ENCODE measurements at places on chromosomes 3 and 15.

- DNase-seq: no peak
Observed at GRCh38 chr15:100536733-100537132, 8.0 kb upstream of the CERS3 start.

DNA sequence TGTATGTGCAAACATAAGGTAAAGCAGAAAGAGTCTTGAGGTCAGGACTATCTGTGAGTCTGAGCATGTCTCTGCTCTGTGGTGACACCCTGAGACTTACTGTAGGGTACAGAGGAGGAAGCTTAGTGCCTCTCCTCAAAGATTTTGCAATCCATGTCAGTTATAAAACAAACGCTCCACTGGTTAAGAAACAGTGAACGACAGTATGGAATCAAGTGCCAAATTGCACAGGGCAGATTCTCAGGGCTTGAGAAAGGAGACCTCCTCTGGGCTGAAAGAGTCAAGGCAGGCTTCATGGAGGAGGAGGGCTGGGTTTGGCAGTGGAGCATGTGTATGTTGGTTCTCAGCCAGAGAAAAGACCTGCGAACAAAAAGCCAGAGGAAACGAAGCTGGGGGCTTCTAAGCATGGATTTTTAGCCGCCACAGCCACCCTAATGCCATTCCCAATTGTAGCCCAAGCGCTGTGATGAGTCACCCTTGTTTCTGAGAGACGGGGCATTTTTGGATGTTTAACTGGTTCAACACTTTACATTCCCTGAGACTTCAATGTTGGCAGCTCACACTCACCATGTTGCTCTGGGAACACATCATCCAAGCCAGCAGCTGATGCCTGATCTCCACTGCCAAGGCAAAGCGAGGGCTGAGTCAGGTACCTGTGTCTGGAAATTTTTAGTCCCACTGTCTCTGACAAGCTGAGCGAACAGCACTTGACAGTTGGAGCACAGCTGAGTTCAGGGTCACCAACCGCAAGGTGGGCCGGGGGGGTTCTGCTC is 3.4 kb upstream of the DGKG start:
- DNase-seq: no peak

DNA sequence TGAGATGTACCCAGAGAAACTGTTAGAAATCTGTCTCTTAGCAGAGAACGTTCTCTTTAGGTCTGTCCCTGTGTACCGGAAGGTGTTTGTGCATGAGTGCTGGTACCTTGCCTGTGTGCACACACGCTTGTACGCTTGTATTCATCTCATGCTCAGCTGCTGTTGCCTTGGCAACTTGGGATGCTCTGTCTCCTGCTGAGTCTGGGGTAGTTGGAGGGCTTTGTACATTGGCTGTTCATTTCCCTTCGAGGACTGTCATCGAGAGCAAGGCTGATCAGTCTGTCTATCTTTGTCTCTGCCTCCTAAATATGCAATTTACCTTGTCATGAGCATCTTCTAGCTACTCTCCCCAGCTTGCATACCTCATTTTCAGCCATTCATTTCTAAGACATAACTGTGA is 147.2 kb downstream of the SLCO3A1 start:
- no peak for DNase-seq

- no peak for DNase-seq
Observed at GRCh38 chr15:92266796-92267685, 126.6 kb upstream of the ST8SIA2 start.

- DNase-seq: no peak
Observed at GRCh38 chr3:120399372-120399771, 50.2 kb upstream of the LRRC58 start.

DNA sequence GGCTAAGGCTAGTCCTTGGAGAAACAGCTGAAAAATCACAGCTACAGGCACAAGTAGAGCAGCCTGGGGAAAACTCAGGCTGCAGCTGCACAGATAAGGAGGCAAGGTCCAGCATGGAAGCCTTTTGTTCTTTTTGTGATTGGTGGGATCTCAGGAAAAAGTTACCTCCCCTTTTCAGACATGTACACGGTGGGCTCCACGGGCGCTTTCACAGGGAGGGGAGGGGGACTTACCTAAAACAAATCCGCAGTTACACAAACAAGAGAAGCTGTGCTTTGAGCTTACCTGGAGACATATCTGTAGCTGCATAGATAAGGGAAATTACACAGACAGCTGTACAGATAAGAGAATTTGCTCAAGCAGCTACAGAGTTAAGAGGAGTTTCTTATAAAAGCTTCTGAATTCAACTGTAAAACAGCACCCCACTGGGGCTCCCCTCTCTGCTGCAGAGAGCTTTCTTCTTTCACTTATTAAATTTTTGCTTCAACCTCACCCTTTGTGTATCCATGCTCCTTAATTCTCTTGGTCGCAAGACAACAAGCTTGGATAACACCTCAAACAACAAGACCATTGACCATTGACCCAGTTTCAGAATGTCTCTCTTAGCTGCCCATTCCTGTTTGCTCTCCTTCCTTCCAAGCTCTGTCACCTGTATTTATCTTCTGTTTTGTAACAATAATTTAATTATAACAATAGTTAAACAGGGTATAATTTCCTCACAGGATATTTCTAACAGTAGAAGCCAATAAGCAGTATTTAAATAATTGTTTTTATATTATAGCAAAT is 10.9 kb upstream of the CD200 start:
- DNase-seq: no peak

- DNase-seq: no peak
Observed at GRCh38 chr3:2391896-2392295, 293.2 kb downstream of the CNTN4 start.

- DNase-seq: no peak
Observed at GRCh38 chr3:69214241-69214640, 91.8 kb upstream of the LMOD3 start.

DNA sequence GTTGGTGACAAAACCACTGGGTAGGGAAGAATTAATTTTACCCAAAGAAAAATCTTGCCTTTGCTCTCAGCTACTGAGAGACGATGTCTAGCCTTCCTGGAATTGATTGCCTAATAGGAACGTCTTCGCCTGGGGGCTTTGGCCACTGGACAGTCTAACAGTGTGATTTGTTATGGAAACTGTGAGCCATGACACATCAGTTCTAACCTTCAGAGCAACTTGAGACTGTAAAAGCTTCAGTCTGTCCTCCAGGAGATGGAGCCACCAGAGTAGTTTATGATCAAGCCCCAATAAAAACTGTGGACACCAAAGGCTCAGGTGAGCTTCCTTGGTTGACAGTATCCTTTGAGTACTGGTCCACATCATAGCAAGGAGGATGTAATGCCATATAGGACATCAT is 235.8 kb upstream of the TMCO5A start:
- no peak for DNase-seq

DNA sequence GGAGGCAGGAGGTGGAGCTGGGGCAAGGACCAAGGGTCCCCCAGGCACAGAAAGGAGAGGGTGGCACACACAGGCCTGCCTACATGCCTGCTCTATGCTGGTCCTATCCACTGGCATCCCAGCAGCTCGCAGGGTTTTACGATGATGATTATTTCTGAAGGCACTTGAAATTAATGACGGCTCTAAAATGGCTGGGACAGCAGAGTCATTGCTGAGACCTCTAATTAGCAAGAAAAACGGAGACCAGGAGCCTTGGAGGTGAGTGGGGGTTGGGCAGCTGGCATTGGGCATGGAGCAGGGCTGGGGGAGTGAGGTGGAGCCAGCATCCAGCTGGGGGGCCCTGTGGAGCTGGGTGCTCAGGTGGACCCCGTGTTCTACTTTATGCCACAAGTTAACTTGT is 3.5 kb upstream of the LINGO1 start:
- no peak for DNase-seq

DNA sequence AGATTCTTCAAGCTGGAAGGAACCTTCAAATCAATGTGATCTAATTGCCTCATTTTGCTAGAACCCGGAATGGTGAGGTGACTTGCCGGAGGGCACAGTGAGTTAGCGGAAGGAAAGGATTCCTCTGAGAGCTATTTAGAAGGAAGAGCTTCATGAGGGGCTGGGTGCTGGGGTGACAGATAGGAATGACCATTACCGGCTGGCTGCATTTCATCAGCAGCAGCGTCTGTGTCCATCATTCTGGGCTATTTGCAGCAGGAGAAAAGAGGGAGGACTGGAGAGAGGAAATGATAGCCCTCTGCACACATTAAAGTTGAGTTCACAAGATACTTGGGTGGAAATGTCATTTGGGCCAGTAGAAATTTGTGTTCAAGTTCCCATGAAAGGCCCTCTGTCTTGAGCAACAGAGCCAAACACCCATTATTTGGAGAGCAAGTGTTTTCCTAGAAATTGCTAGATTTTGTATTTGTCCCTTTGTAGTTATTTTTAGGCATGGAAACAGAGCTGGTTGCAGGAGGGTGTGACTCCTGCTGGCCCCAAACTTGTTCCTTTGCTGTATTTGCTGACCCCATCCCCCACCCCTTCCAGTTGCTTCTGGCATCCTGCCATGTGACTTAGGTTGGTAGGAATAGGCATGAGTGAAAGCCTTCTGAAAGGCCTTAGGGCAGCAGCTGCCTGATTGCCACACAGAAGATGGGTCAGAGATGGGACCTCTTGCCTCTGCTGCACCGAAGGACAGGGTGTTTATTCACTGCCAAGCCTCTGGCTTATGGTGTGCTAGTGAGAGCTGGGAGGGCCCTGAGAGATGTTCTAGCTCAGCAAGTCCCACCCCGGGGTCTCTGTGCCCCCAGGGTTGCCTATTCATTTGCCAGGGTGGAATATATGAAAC is 87.5 kb upstream of the PLXNA1 start:
- DNase-seq: no peak

- DNase-seq: no peak
Observed at GRCh38 chr3:61903074-61903473, 341.7 kb downstream of the PTPRG start.

GRCh38 chr3:12962292-12962691 is 110.9 kb downstream of the IQSEC1 start:
- DNase-seq: no peak

GRCh38 chr3:65855370-65856100 is 183.2 kb downstream of the MAGI1 start:
- DNase-seq: no peak

DNA sequence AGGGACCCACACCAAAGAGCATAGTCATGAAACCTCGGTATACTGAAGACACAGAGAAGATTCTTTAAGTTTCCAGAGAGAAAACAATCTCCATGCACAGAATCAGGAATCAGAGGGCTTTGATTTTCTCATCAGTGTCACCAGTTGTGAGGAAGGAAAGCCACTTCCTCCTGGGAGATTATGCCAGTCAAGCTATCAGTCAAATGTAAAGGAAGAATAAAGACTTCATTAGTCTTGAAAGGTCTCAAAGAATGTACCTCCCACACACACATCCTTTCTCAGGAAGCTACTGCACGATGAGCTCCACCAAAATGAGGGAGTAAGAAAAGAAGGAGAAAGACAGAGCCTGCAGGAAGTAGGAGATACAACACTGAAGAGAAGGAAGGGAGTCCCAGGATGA is 486.3 kb downstream of the SHQ1 start:
- DNase-seq: no peak

GRCh38 chr3:69695443-69695842 is 43.8 kb upstream of the MITF start:
- DNase-seq: no peak

DNA sequence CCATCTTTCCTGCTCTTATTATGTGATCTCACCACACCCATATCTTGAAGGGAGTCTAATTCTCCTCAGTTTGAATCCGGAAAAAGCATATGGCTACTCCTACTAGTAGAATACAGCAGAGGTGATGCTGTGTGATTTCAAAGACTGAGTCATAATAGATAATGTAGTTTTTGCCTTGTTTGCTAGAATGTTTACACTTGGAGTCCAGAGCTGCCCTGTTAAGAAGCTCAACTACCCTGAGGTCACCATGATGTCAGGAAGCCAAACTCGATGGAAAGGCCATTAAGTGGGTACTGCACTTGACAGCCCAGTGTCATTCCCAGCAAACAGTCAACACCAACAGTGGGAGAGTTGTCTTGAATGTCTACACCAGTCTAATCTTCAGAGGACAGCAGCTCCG is 56.9 kb downstream of the CD200R1L start:
- DNase-seq: no peak

DNA sequence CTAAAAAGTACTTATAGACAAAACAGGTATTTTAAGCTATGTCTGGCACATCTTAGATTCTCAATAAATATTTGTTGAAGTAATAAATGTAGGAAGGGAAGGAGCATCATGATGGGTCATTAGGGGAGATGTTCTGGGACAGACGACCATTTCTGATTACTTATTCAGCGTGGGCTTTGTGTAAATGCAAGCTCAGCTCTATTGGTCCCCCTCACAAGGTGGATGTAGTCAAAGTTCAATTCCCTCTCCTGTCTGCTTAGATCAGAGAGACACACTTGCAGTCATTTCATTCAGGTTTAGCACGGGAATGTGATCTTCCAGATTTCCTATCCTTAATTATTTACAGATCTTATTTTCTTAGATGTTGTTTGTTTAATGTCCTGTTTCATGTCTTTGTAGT is 7.5 kb downstream of the GAP43 start:
- DNase-seq: no peak

DNA sequence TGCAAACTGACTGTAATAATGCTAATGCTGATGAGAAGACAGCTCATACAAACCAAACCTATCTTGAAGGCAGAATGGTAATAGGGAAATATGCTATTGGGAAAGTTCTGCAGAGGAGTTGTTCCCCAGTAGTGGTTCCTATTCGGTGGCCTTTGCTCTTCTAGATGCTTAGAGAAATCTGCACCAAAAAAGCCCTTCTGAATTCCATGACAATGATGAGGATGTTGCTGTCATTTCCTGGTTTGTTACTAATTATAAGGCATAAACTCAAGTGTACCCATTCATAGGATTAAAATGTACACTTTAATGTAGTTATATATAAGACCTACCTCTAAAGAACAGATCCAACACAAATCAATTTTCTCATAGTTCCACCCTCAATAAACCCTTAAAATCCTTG is 30.1 kb downstream of the TOMM70 start:
- no peak for DNase-seq

- DNase-seq: no peak
Observed at GRCh38 chr15:27928386-27928785, 170.7 kb downstream of the OCA2 start.

GRCh38 chr15:71385457-71385856 is 270.2 kb downstream of the THSD4 start:
- DNase-seq: no peak

DNA sequence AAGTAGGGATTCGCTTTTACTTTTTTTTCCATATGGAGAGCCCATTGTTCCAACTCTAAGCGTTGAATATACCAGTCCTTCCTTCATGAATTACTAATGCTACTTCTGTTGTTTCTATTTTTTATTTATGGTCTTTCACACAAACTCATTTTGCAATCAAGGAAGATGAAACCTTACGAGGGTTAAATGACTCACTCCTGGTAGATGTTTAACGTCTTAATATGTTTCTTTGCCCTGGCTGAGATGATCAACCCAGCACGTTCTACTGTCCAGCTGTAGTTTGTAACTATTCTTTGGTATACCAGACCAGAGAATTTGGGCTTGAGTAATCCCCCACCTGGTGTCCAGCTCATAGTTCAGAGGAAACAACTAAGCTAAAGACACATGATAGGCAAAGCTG is 23.1 kb downstream of the CDCP1 start:
- no peak for DNase-seq

Measured in stimulated activated CD4-positive, alpha-beta T cell treated with anti-CD3 and anti-CD28 coated beads, Interleukin-4, amount 100 ng/mL, for 24 hours (primary cell).